ENCODE measurements at places on chromosomes 4 and X.

GRCh38 chrX:45771560-45772340, 571.1 kb upstream of the DIPK2B start:
- DNase-seq, result peak; percentile 52

GRCh38 chrX:86930419-86930818, 587.2 kb upstream of the KLHL4 start:
- DNase-seq, result no peak

DNA sequence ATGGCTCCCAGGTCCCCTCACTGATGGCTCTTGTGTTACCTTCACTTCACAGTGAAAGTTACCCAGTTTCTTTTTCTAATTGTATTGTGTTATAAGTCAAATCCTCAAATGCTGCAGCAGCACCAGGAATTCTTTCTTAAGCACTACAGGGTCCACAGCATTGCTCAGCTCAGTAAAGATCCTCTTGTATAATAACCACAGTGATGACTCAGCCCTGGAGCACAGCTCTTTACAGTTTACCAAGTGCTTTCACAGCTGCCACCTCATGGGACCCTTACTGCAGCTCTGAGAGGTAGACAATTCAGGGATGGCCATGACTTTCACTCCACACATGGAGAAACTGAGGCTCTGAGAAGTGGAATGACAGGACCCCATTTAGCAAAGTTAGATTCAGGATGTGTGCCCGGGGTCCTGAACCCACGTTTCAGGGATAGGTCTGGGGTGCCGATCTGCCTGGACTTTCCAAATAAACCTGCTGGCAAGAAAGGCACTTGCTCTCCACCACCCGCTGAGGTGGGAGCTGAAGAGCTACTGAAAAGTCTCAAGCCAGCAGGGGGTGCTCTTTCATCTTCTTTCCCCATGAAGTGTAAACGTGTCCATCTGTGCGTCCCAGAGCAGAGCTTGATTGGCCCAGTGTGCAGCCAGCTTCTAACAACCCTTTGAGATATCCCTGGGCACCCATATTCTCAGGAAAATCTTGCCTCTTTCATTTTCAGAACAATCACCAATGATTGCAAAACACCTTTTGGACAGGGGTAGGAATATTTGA, 35.7 kb upstream of the GABRQ start:
- DNase-seq, result no peak

- DNase-seq, result no peak
Measured at GRCh38 chr4:99722006-99722405, 64.4 kb upstream of the C4orf54 start.

DNA sequence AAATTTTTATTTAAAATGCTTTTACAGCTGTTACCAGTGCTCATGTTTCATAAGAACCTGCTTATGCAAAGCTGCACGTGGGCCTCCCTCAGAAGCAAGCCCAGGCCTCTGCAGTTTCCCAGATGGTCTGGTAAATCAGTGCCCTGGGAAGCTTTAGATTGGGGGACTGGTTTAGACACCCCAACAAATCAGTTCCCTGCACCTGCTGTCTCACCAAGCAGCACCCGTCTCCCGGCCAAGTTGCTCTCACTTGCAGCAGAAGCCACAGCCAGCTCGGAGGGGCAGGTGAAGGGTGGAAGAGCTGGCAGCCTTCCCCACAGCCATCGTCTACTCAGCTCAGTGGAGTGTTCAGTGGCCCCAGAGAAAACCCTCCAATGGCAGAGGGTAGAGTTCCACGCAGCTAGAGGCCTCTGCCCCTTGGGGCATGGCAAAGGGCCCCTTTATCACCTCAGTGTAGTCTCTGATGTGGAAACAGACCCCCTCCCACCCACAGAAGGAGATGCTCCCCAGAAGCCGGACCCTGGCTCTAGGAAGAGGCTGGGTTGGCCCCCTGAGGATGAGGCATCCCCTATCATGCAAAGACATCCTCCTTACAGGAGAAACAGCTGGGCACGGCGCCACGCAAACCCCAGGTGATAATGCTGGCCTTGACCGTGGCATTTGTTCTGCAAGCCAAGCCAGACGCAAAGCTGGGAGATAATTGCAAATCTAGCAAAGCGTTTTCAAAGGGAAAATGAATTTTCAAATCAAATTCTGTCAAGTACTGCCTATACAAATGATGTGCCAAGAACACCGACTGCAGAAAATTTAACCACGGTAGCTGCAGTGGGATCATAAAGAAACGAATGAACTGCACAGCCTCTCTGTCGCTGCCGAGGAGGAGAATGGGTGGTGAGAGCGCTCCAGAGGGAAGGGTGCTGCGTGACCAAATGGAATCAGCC, 51.9 kb downstream of the ZFYVE28 start:
- no peak for DNase-seq

DNA sequence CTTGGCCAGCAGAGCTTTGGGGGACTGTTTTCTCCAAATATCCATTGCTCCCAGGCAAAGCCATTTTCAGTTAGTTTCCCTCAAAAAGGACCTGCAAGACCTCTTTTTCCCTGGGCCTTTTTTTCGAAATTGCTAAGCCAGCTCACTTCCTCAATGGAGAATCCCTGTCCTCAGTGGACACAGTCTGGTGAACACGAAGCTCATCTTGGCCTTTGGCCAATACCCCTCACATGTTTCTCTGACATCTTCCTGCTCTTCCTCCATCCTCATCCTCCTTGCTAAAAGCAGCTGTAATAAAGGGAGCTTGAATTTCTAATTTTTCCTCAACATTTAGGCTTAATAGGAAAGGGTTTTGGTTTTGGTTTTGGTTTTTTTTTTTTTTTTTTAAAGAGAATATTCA, 17.6 kb upstream of the PRPS1 start:
- no peak for DNase-seq

GRCh38 chr4:184727430-184727829, 6.5 kb downstream of the CENPU start:
- DNase-seq, result no peak

- DNase-seq, result no peak
Measured at GRCh38 chr4:72358483-72358882, 210.5 kb downstream of the ADAMTS3 start.

DNA sequence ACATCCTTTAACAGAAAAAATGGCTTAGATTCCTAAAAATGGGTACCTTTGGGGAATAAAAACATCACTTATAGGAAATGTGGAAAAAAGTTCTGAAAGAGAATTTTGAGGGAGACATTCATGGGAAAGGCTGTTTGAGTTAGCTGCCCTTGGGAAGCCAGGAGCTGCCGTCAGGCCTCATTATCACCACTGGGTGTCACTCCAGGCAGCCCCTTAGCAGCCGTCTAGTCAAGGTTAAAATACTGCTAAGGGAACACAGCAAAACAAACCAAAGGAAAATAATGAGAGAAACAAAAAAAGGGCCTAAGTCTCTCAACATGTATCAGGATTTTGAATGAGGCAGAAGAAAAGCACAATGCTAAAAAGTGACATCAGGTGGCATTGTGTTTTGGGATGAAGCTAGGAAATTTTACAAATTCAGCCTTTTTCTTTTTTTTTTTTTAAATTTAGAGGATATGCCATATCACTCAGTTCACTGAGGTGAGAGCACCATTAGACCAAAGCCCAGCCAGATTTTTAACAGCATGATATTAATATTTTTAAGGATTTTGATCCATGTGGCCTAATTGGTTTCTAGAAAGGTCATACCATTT, 235.3 kb downstream of the GPAT3 start:
- DNase-seq, result peak; percentile 19

DNA sequence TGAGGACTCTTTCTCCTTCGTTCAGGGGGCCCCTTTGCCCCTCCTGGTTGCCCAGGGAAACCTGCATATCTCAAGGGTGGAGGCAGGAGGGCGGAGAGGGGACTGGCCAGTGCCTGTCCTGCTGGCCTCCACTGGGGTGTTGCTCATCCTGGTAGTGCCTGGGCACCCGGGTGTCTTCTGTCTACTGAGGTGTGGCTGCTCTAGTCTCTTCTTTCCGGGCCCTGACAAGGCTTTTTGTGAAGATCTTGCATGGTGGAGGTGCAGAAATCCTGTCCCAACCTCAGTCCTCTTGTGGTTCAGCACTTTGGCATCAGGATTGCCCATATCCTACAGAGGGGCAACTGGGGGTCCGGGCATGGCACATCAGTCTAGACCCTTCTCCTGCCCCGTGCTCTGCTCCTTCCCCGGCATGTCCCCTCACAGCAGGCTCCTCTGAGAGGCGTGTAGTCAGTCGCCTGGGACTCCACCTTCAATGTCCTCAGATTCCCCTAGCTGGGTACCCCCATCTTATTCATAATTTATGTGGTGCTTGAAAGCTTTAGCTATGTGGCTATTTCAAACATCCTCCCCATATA, 1.9 kb downstream of the CCDC110 start:
- no peak for DNase-seq

GRCh38 chr4:151866592-151866918, 105.7 kb upstream of the GATB start:
- no peak for DNase-seq

DNA sequence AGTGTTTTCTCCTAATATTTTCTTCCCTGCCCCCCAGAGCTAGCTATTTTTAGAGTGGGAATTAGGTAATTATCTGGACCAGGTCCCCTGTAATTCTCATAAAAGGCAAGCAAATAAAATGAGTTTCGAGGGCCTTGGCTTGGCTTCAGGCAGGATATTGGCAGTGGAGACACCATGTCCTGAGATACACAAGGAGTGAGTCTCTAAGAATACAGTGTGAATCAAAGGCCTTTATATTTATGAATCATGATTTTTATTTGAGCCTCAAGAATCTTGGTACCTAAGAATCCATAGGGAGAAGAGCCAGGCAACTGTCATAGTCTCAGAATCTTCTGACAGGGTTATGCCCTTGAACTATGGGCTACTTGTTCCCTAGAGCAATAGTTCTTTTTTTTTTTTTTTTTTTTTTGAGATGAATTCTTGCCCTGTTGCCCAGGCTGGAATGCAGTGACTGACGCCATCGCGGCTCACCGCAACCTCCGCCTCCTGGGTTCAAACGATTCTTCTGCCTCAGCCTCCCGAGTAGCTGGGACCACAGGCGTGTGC, 205.4 kb downstream of the LDB2 start:
- DNase-seq, result no peak

DNA sequence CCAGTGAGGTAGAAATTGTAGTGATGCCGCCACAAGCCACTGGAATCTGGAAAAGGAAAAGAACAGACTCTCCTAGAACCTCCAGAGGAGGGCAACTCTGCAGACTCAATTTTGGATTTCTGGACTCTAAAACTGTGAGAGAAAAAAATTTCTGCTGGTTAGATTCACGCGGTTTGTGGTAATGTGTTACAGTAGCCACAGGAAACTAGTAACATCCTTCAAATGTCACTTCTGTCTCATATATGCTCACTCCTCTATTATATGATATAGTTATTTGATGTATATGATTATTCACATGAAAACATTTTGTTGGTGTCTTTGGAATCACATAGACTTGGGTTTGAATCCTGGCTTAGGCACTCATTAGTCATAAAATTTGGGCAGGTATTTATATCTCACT, 18.8 kb downstream of the LDOC1 start:
- no peak for DNase-seq

GRCh38 chr4:176443646-176444409, 124.1 kb downstream of the SPCS3 start:
- no peak for DNase-seq

- DNase-seq, result no peak
Measured at GRCh38 chrX:63658920-63659319, 126.1 kb downstream of the ARHGEF9 start.

GRCh38 chr4:8272472-8273428, 3.2 kb downstream of the HTRA3 start:
- DNase-seq, result no peak

GRCh38 chrX:118536687-118537461, 41.3 kb downstream of the DOCK11 start:
- no peak for DNase-seq

DNA sequence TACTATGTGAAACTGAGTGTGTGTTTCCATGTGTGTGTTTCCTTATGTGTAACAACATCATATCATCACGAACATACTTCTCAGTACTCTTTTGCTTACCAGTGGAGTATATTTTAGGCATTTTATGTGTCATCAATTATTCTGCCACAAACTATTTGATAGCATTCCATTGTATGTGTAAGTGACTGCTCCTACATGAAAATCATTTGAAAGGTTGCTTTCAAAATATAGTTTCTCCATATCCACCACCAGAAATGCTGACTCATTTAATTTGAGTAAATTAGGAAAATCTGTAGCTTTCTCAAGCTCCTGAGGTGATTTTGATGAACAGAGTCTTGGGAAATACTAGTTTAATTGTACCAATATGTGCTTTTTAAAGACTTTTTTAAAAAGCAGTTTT, 376.2 kb downstream of the PCDH18 start:
- no peak for DNase-seq

DNA sequence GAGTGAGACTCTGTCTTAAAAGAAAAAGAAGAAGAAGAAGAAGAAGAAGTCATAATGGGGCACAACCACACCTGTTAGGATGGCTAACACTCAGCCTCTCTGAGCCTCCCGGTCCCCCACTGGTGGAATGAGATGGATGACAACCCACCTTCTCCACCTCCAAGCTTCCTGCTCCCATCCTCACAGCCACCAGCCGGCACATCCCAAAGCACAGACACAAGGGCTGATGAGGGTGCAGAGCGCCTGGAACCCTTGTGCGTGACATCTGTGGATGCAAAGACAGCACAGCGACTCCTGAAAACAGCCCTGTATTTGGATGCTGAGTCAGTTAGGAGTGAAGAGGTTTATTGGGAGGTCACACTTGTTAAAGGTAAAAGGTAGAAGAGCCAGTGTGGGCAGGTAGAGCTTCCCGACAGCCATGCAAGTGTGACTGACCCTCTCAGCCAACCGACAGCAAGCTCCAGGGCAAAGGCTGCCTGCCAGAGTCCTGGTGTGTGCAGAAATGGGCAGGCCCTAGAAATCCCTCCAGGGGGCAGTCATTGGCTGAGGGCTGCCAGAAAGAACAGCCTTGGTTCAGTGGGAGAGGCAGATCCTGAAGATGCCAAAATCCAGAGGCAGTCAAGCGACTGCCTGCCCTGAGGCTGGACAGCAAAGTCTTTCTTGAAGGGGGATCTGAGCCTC, 26.6 kb upstream of the MAN2B2 start:
- DNase-seq, result no peak

- no peak for DNase-seq
Measured at GRCh38 chr4:28357990-28358389, 1497.3 kb downstream of the STIM2 start.

DNA sequence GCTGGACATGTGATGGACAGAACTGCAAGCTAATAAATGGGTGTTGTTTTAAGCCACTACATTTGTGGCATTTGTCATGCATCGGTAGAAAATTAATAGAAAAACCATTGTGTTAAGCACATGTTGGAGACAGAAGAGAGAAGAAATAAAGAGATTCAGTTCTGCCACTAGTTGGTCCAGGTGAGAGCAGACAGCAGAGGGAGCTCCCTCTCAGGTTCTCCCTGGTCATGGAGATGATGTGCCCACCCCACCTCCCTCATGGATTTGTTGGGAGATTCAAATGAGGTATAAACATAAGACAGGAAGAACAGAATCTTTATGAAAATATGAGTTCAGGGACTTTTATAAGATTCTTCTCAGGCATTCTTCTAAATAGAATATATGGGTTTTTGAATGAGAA, 36.8 kb upstream of the OCIAD2 start:
- no peak for DNase-seq
